ENCODE measurements at places on chromosomes 6 and 20. TPM values are rescaled to one million over a fixed set of nuclear protein-coding genes. Genes with fewer than 3 reads are reported as not detected.

DNA sequence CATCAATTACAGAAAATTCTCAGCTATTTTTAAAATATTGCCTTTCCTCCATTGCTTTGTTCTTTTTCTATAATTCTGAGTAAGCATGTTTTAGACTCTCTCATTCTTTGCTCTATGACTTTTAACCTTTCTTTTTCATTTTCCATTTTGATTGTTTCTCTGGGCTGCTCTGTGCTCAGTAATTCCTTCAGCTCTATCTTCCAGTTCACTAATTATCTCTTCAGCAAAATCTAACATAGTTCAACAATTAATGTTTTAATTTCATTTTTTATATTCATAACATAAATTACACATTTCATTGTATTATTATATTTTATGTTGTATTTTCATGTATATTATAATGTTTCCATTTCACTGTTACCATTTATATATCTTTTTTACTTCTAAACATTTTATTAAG, 198.8 kb upstream of the NOX3 start:
- no peaks in the 10 kb centered on the region for H3K36me3 ChIP-seq
- no peaks in the 10 kb centered on the region for H3K27me3 ChIP-seq
- H3K4me3 ChIP-seq, result no peak overlapping the region
- H3K4me1 ChIP-seq, result no peaks in the 10 kb centered on the region

- no peak overlapping the region for H3K4me3 ChIP-seq
- H3K36me3 ChIP-seq, result no peaks in the 10 kb centered on the region
- no peak for DNase-seq
- H3K27me3 ChIP-seq, result no peaks in the 10 kb centered on the region
- H3K27ac ChIP-seq, result no peak overlapping the region
- no peaks in the 10 kb centered on the region for H3K4me1 ChIP-seq
These were observed 495.1 kb upstream of the CHD6 start for GRCh38 chr20:42113236-42113635.

GRCh38 chr20:63370618-63371187, 9.6 kb upstream of the CHRNA4 start:
- H3K27ac ChIP-seq, result no peak overlapping the region
- DNase-seq, result no peak
- no peak overlapping the region for H3K4me3 ChIP-seq
- no peaks in the 10 kb centered on the region for H3K36me3 ChIP-seq
- H3K27me3 ChIP-seq, result peaks cover 38% of the 10 kb centered on the region

Gene NXT1
- total RNA-seq, result 10.4 TPM

Measured in heart left ventricle (tissue), 16 donors.